ENCODE measurements at places on chromosomes 5 and 9.

GRCh38 chr9:114616684-114617520 is 5.8 kb downstream of the TMEM268 start:
- DNase-seq: no peak

GRCh38 chr5:133746834-133747233 is 134.5 kb upstream of the FSTL4 start:
- no peak for DNase-seq

DNA sequence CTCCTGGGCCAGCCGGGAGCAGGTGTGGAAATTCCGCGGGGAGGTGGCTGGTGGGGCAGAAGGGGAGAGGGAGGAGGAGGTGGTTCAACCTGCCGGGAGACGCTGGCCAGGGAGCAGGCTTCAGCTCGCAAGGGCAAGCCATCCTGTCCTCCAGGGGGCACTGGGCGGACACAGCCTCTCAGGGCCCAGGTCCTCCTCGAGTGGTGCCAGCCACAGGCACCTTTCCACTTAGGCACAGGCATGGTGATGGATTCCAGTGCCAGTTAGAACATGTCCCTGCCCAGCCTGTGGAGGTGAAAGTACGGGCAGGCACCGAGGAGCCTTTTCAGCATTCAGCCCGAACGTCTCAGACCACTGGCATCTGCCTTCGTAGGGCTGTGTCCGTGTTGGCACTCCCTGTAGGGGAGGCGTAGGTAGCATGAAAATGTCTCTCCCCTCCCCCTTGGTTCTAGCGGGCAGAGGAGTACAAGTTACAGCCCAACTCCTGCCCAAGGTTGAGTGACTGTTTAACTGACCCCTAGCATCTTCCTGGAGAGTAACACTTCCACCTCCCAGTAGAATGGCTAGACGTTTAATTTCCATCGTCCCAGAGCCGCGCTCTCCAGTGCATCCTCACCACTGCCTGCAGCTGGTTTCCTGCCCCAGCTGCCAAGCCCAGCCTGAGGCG is 48.9 kb downstream of the DAB2IP start:
- DNase-seq: peak; percentile 65

GRCh38 chr5:119470105-119470763 is 17.9 kb downstream of the HSD17B4 start:
- no peak for DNase-seq

GRCh38 chr5:59322894-59323293 is 570.6 kb downstream of the PDE4D start:
- no peak for DNase-seq

All from kidney capillary endothelial cell (primary cell).